ENCODE measurements at places on chromosomes 11 and 22. TPM values are rescaled to one million over a fixed set of nuclear protein-coding genes. Genes with fewer than 3 reads are reported as not detected.

The MGAT3 gene
- 0.47 TPM for total RNA-seq

The OR5P2 gene
- total RNA-seq, result 0.09 TPM

The SCGB1D2 gene
- total RNA-seq, result not detected

The ELF5 gene
- total RNA-seq, result not detected

The MUC6 gene
- not detected for total RNA-seq

The FAM83F gene
- total RNA-seq, result not detected

The LINC01488 gene
- total RNA-seq, result not detected

The BDNF gene
- total RNA-seq, result 16.0 TPM

The PGA5 gene
- total RNA-seq, result not detected

The BTG4 gene
- not detected for total RNA-seq

The TRIM51 gene
- total RNA-seq, result not detected

The PANX3 gene
- total RNA-seq, result not detected

The ADSL gene
- 124 TPM for total RNA-seq

The PLEKHB1 gene
- total RNA-seq, result 0.36 TPM

The CHKA gene
- 14.9 TPM for total RNA-seq

The CD248 gene
- 1.1 TPM for total RNA-seq

The TSPAN32 gene
- total RNA-seq, result not detected

The LRRN4CL gene
- total RNA-seq, result 0.09 TPM

The LRRC74B gene
- not detected for total RNA-seq

The ADM2 gene
- total RNA-seq, result under 0.01 TPM

The CTSW gene
- total RNA-seq, result not detected

The CRY2 gene
- 5.8 TPM for total RNA-seq

The C11orf42 gene
- not detected for total RNA-seq

The TMEM135 gene
- total RNA-seq, result 14.9 TPM

The OSBP2 gene
- 5.6 TPM for total RNA-seq

The RIMBP3C gene
- 0.09 TPM for total RNA-seq

The MYEOV gene
- 1.5 TPM for total RNA-seq

The DEPDC7 gene
- total RNA-seq, result 0.56 TPM

The DSCAML1 gene
- not detected for total RNA-seq

The KDM4D gene
- 0.72 TPM for total RNA-seq

The C11orf52 gene
- total RNA-seq, result not detected

The ART5 gene
- not detected for total RNA-seq

The PPFIA1 gene
- total RNA-seq, result 26.8 TPM

The CREB3L1 gene
- 8.3 TPM for total RNA-seq

The RAC2 gene
- 20.8 TPM for total RNA-seq

The PPP6R3 gene
- 125 TPM for total RNA-seq

The MUC2 gene
- total RNA-seq, result under 0.01 TPM

The KRTAP5-6 gene
- total RNA-seq, result not detected

The GGT5 gene
- 6.7 TPM for total RNA-seq

The RCOR2 gene
- 0.36 TPM for total RNA-seq

The BTBD18 gene
- total RNA-seq, result not detected

The DEUP1 gene
- total RNA-seq, result not detected

The CARD10 gene
- total RNA-seq, result 52.6 TPM

The NOX4 gene
- total RNA-seq, result 19.8 TPM

The MS4A3 gene
- total RNA-seq, result not detected

The LRRC32 gene
- 20.5 TPM for total RNA-seq

The TP53AIP1 gene
- not detected for total RNA-seq

The TLCD5 gene
- total RNA-seq, result 4.9 TPM

The AKIP1 gene
- total RNA-seq, result 24.0 TPM

The TRIM49 gene
- not detected for total RNA-seq

The SMC1B gene
- not detected for total RNA-seq

The MS4A10 gene
- not detected for total RNA-seq

The CENPM gene
- total RNA-seq, result 22.0 TPM

The SCARF2 gene
- total RNA-seq, result 17.2 TPM
